ENCODE measurements at places on chromosomes 1 and 21.

- DNase-seq, result no peak
These were observed 34.3 kb downstream of the SLC35D1 start for GRCh38 chr1:67019600-67020136.

DNA sequence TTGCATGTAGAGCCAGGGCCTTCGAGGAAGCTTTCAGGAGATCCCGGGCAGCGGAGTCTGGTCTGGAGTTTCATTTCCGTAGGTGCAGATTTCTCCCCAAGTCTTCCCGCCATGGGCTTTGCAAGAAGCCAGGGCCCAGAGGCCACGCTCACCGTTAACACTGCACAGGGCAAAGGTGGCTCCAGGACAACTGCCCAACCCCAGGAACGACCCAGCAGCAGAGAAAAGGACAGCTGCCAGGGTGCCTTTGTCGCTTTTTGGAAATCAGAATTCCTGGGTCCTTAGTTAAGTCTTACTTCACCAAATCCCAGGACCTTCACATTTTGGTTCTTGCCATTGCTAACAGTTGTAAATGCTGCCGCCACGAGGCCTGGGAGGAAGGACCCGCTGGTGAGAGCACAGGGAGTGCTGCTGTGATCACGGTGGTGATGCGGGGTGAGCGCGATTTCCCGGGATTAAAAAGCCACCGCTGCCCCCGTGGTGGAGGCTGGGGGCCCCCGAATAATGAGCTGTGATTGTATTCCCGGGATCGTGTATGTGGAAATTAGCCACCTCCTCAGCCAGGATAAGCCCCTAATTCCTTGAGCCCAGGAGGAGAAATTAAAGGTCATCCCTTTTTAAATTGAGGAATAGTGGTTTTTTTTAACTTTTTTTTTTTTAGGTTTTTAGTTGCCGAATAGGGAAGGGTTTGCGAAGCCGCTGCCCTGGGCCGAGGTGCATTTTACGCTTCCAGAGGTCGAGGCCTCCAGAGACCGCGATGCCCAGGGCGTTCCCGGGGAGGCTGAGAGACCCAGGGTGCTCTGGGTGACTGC is 8.2 kb downstream of the SIM2 start:
- DNase-seq, result no peak

GRCh38 chr1:189706594-189706993 is 771.1 kb downstream of the BRINP3 start:
- no peak for DNase-seq

- no peak for DNase-seq
These were observed 4.8 kb downstream of the TP73 start for GRCh38 chr1:3657096-3657475.

DNA sequence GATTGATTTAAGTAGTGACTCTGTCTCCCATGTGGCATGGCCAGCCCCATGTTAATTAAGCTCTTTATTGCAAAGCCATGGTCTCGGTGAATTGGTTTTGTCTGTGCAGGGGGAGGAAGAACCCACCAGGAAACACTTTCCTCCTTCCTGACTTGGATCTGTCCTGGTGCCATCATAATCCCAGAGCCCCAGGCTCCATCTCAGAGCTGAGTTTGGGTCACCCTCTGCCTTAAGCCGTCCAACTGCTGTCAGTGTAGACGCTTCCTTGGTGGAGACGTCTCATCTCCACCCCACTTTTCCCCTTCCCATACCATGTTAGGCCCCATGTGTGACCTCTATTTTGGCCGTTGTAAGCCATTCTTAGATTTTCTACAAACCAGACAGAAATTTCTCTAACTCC is 36.0 kb upstream of the COL6A2 start:
- DNase-seq, result no peak

- DNase-seq, result no peak
These were observed 270.2 kb upstream of the CSF3R start for GRCh38 chr1:36752891-36753361.

DNA sequence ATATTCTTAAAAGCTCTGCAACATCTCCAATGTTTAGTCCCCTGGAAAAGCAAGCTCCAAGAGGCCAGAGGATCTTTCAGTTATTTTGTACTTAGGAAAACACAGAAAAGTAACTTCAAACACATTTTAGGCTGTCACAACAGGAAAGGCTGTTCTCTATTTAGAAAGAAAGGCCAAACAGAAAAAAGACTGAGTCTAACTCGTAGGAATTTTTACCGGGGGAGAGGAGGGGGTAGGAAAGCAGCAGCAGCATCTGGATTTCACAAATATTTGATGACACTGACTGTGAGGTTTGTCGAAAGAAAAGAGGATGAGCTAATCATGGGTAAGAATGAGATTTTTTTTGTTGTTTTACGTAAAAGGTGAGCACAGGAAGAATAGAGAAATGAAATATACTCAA is 107.1 kb downstream of the EIF4G3 start:
- DNase-seq, result peak; percentile 36

DNA sequence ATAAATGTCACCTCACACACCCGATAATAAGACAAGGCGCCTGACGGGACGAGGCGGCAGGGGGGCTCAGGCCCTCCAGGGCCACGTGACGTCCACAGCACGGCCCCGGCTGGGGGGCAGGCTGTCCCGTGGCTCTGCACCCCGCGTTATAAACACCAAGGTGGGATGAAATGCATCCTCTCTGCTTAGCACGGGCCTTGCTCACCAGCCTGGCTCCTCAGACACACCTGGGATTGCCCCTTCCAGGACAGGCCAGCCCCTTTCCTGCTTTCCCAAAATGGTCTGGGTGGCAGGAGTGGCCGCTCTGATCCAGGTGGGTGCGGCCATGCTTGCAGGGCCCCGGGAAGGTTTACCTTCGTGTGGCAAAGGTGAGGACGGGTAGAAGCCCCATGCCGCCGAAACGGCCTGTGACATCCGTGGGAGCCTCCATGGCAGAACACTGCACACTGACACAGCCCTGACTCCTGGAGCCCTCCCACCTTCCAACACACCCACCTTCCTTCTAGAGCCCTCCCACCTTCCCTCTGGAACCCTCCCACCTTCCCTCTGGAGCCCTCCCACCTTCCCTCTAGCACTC is 35.9 kb downstream of the SLC19A1 start:
- DNase-seq, result no peak

- DNase-seq, result peak; percentile 35
These were observed 25.6 kb upstream of the RGS13 start for GRCh38 chr1:192610112-192610889.

GRCh38 chr1:159856576-159856975 is 5.9 kb downstream of the VSIG8 start:
- no peak for DNase-seq

DNA sequence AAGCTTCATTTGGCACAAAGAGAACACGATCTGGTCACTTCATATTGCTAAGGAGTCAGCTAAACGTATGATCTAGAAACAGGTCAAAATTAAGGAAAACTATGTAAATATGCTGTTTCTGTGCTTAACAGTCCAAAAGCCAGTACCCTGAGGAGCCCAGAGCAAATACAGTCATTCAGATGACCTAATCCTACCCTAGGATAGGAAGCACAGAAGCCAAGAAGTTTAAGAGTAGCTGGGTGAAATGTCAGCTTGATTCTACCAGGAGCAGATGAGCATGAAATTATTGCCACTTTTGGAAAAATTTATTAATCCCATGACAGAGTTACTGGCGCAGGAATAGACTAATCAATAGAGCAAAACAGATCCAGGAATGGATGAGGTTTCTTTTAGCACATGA is 18.3 kb downstream of the SORT1 start:
- no peak for DNase-seq

- no peak for DNase-seq
These were observed 10.8 kb upstream of the SMAP2 start for GRCh38 chr1:40362699-40363098.

- DNase-seq, result no peak
These were observed 37.1 kb downstream of the LRRC40 start for GRCh38 chr1:70168283-70168682.

- peak; percentile 93 for DNase-seq
These were observed 21.3 kb upstream of the A3GALT2 start for GRCh38 chr1:33342041-33342723.

GRCh38 chr1:99133756-99134500 is 129.3 kb upstream of the PLPPR5 start:
- no peak for DNase-seq

DNA sequence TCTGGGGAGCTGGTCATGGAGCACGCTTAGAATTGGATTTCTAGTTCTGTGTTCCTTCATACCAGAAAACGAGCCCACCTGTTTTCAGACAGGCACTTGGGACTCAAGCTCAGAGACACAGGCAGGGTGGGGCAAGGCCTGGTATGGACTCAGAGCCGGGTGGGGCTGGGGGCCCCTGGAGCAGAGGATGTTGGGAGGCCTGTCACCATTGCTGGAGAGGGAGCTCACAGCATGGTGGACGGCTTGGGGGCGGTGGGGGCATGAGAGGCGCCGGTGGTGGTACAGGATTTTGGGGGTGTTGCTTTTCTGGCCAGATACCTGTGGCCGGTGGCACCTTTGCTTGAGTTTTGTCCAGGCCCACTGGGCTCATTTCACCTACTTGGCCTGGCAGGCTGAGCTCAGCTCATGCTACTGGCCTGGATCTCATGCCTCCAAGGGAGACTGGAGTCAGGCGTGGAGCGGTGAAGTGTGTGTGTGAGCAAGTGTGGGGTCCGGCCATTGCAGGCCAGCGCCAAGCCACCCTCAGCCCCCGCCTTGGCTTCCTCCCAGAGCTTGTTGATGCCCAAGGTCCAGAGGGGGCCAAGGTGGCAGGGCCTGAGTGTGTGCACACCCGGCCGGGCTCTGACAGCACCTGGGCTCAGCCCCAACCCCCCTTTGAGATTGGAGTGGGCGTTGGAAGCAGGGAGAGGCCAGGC is 8.7 kb downstream of the SLX9 start:
- DNase-seq, result no peak

GRCh38 chr1:8419861-8420260 is 101.9 kb downstream of the SLC45A1 start:
- no peak for DNase-seq

DNA sequence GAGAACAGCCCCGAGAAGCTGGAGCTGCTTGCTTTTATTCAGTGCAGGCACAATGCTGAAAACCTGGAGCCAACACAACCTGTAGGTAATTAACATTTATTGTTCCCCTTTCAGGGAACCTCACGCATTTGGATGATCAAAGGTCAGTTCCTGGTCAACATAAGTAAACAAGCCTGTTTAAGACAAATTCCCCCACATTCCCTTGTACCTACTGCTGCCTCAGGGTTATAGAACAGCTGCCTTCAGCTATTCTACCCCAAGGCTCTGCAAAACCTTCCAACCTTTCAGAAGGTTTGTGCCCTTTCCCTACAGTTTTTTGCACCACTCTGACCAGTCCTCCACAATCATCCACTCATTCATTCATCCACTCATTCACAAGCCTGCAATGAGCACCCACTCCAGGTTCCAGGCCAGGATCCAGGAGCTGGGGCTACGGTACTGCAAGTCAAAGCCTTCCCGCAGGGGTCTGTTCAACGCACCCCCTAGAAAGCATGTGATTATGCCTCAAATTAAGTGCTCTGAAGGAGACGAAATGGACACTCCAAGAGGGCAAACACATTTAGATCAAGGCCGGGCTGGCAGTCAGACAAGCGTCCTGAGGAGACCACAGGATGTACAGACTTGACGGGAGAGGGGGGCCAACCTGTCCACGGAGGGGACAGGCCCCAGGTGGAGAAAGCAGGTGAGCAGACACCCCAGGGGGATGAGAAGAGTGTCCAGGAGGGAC is 683.9 kb downstream of the MATN1 start:
- no peak for DNase-seq

GRCh38 chr21:36428761-36429432 is 43.7 kb downstream of the CHAF1B start:
- DNase-seq, result no peak

GRCh38 chr1:27538793-27539192 is 48.8 kb upstream of the WASF2 start:
- no peak for DNase-seq

GRCh38 chr21:33101300-33101911 is 31.5 kb downstream of the OLIG1 start:
- no peak for DNase-seq

Data from AG09319 (cell line).